ENCODE measurements at places on chromosomes 4 and X. TPM values are rescaled to one million over a fixed set of nuclear protein-coding genes. Genes with fewer than 3 reads are reported as not detected.

The CDK16 gene
- total RNA-seq, result 179 TPM

The APLN gene
- 0.98 TPM for total RNA-seq

The LRP2BP gene
- total RNA-seq, result 0.48 TPM

The TMPRSS11D gene
- not detected for total RNA-seq

Data from RPMI7951 (cell line).